ENCODE measurements at places on chromosomes 13 and 19.

DNA sequence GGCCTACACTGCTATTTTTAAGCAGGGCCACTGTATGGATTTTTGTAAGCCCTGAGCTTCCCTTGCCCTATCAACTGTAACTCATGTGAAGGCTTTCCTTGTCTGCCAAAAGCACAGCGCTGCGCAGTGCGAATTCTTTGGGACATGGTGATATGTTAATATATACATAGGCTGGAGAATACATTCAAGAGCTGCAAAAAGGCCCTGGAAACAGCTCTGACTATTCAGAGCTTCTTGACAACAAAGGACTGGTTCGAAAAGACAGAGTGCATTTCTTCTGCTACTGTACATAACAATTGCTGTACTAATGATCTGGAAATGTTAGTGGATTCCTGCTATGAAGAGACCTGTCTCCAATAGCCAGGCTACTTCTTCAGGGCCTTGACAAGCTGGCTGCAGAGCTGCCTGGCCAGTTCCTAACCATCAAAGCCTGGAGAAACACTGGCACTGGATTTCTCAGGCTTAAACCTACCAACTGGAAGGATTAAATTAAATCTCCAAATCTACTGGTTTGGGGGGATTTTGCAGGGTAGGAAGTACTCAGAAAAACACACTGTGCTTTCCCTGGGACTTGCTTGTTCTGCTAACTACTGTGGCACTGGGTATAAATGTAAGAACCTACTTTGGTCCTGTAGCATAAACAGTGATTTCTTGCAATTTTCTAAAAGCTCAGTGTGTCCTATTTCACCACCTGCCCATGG is 246.9 kb downstream of the DNAJC15 start:
- no peak for DNase-seq

DNA sequence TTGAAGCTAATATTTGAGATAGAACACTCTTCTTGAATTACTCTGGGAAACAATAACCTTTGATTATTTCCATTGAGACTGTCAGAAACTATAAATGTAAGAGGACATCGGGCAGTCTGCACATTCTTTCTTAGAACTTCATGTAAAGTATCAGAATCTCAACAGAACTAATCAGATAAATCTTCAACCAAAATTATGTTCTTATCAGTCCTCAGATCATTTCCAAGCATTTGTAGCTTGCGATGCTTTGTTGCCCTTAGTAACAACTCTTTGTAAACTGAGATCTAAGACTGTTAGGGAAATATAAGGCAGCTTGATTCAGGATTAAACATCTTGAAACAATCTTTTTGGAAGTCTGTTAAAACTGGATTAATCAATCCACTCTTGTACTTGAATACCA is 70.3 kb downstream of the FNDC3A start:
- no peak for DNase-seq

DNA sequence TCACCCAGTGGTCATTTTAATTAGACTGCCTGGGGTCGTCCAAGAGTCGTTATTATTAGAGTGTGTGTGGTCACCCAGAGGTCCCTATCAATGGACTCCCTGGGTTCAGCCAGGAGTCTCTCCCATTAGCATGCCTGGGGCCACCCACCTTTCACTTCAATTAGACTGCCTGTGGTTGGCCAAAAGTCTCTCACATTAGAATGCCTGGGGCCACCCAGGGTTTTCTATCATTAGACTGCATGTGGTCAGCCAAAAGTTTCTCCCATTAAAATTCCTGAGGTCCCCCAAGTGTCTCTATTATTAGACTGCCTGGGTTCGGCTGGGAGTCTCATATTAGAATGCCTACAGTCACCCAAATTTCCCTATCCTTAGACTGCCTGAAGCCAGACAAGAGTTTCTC is 1472.6 kb downstream of the UQCRFS1 start:
- no peak for DNase-seq

DNA sequence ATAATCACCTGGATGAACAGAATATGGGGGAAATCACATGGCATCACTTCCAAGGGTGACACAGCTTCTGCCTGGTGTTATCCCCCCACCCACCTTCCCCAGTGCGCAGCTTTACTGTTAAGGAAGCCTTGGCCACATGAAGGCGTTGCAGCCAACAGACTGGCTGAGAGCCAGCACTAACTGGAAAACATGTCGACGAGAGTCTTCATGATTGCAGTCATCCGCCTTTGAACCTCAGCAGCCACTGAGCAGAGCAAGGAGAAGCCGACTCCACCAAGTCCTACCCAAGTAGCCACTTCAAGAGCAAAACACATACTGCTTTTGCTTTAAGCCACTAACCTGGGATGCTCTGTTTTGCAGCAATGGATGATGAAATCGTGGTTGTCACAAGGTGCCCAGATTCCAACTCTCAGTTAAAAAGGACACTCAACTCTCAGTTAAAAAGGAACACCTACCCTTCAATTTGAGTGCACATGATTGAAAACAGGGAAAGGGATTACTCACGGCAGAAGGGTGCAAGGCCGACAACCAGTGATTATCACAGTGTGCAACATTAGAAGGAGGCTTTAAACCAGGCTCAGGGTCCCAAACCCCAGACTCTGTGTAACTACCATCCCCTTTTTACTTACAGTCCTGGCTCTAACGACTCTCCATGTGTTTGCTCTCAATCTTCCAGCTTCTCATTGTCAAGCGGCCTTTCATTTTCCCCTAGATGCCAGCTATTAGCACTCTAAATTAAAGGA is 149.1 kb downstream of the KLF12 start:
- DNase-seq = peak; percentile 35

DNA sequence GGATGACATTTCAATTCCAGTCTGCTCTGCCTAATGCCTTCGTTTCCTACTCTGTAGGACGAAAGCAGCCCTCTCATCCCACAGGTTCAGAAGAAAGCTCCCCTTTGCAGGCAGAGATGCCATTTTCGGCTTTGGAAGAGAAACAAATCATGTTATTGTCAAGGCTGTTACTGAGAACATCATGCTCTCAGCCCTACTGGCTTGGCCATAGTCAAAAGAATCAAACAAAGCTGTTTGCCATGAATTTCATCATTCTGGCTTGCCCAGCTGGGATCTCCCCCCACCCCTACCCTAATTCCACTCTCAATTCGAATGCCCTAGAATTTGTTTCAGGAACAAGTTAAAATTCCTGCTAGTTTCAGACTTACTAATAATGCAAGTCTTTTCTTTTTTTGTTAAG is 162.3 kb upstream of the SERP2 start:
- DNase-seq = no peak

- DNase-seq = no peak
Measured at GRCh38 chr13:30159446-30159839, 147.9 kb downstream of the KATNAL1 start.

DNA sequence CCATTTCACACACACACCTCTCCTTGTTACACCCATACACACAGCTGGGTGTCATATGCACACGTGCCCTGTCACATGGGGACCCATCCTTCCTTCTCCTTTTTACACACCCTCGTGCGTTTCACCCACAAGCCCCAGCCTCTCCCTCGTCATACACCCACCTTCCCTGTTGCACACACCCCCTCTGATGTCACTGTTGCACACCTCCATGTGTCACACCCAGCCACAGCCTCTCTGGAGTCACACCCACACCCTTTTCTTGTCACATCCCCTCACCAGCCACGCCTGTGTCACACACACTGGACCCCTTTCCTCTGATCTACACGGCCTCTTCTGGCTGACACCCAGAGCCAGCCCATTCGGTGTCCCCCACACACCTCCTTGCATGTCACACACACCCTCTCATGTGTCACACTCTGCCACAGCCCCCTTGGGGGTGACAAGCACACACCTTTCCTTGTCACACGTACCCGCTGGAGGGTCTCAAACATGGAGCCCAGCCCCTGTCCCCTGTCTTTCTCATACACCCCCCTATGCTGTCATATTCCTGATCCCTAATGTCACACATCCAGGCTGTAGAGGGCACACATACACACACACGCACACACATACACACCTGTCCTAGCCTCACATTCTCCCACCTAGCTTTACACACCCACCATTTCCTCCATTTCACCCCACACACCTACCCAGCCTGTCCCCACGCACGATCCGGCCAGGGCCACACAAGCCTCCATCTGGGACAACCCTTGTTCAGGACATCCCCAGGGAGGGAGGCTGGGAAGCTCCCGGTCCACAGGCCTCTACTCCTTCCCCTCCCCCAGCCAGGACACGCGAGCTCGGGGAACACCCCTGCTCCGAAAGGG is 1.4 kb downstream of the NOVA2 start:
- DNase-seq = no peak

DNA sequence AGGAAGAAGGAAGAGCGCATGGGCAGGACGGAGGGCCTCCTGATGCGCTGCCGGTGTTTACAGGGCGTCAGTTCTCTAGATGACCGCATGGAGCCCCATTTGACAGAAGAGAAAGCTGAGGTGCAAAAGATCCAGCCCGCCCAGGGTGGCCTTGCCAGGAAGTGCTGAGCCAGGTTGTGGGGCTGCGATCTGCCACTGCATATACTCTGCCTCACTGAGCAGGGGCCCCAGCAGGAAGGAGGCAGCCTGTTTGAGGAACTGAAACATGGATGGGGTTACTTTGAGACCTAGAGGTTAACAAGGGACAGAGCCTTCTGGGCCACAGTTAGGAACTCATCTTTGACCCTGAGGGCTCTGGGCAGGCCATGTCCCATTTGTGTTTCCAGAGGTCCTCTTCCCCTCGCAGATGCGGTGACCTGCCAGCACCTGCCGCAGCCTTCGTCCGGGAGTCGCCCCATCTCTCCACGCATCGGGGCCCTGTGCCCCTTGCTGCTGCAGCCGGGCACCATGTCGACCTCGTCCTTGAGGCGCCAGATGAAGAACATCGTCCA is 3.2 kb downstream of the EPN1 start:
- no peak for DNase-seq

DNA sequence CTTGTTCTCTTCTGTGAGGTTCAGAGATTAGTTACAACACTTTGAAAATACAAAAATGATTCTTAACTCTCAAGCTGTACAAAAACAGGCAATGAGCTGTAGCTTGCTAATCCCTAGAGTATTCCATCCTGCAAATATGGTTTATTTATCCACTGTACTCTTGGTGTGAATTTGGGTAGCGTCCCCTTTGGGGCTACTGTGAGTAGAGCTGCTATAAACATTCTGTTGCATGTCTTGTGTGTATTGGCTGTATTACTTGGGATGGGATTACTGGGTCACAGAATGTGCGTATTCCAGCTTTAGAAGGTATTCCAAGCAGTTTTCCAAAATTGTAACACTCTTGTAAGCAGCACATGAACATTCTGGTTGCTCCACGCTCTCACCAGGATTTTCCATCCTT is 33.5 kb downstream of the GPR12 start:
- DNase-seq = no peak

DNA sequence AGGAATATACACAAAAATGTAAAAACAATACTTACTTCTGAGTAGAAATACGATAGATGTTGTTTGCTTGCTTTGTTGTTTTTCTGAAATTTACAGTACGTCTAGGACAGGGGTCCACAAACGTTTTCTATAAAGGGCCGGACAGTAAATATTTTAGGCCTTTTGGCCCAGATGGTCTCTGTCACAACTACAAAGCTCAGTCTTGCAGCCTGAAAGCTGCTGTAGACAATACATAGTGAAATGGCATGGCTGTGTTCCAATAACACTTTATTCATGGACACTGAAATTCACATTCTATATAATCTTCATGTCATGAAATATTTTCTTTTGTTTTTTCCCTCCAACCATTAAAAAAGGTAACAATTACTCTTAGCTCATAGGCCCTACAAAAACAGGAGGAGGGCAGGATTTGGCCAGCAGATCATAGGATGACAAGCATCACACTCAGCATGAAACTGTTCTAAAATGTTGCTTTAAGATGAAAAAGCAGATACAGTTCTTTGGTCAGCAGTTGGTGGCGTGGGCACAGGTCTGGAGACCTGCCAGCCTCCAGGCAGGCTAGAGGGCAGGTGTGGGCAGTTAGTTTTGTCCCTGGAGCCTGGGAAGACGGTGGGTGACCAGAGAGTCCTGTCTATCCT is at the start of gene EDDM13:
Gene EDDM13 (plus strand): TSS at position 588 of the 638 bp plus-strand sequence. CDS start 87 bp downstream, outside the sequence.
- DNase-seq = no peak

DNA sequence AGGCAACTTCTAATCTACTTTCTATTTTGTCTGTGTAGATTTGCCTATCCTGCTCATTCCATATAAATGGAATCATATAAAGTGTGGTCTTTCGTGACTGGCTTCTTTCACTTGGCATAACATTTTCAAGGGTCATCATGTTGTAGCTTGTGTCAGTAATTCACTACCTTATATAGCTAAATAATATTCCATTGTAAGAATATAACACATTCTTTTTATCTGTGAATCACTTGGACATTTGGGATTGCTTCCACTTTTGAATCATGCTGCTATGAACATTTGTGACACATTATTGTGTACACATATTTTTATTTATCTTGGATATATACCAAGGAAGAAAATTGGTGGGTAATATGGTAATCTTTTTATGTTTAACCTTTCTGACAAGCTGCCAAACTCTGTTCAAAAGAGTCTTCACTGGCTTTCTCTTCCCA is 89.0 kb upstream of the CSNK1A1L start:
- no peak for DNase-seq

- no peak for DNase-seq
Measured at GRCh38 chr13:58080806-58081205, 449.3 kb downstream of the PCDH17 start.

GRCh38 chr19:34806976-34807860 is 34.2 kb upstream of the ZNF599 start:
- no peak for DNase-seq

GRCh38 chr13:109154966-109155761 is 525.8 kb downstream of the MYO16 start:
- DNase-seq = no peak

DNA sequence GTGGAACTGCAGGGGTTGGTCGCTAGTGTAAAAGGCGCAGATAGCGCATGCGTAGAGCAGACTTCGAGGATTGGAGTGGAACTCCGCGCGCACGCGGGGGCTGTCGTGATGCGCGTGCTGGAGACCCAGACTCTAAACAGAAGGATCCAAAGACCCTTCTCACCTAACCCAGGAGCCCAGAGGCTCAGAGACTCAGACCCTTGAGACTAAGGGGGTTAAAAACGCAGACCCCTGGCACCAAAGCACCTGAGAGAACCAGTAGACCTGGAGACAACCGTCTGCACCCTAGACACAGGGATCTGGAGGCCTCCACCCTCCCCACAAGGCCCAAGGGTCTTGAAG is 567 bp upstream of the CTU1 start:
- no peak for DNase-seq

DNA sequence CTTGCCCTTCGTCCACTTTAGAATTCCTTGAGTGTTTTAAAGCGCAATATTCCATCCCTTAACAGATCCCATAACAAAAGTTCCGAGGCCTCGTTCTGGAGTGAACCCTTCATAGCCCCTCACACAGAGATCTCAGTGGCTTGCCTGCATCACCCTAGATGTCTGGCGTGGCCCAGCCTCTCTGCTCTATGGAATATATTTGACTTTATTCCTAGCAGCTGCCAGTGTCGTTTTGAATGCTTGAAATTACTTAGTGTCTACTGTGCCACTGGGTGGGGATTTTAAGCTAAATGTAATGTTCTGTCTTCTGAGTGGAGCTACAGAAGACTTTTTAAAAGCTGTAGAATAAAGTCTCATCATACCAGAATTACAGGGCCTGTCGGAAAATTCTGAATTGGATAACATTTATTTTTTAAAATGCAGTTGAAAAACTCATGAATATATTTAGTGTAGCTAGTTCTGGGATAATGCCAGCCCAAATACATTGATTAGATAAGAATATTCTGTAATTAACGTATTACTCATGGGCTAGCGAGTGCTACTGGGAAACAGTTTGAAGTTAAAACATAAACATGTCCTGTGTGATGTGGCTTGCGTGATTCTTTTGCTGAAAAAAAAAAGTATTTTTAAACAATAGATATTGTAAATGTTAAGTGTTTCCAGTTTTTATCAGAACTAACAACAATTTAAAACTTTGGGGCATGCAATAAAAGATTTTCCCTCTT is 111.8 kb downstream of the ESD start:
- DNase-seq = no peak
